ENCODE measurements at places on chromosomes 11 and 22.

DNA sequence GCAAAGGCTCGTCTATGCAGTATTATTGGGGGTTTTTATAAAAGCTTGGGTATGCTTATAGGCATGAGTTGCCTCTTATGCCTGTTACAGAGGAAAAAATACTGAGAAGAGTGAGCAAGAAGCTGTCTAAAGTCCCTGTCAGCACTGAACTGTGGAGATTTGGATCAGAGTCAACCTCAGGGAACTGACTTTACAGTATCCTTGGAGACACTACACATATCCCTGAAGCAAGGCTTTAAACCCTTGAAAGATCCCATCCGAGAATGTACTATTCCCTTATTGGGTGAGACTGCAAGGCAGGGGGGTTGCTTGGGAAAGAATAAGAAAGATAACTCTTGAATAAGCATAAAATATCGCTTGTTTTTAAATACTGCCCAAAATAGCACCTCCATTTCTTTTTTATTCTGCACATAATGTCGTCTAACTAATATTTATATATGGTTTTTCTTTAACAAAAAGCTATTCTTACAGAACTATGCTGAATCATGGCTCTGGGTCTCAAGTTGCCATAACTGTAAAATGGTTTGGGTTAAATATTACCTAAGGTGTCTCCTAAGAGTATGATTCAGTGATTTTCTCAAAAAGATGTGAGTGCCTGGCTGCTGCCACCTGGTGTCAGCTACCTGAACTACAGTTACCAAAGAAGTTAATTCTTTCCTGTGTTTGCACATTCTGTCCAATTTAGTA is 1062.8 kb downstream of the DLG2 start:
- DNase-seq, result peak; percentile 35

- peak; percentile 87 for DNase-seq
Measured at GRCh38 chr11:43736502-43737200, 56.1 kb downstream of the HSD17B12 start.

- peak; percentile 6 for DNase-seq
Measured at GRCh38 chr11:16154715-16155396, 201.5 kb downstream of the SOX6 start.

- no peak for DNase-seq
Measured at GRCh38 chr22:22902247-22903001, 14.8 kb downstream of the IGLL5 start.

- DNase-seq, result no peak
Measured at GRCh38 chr22:42986115-42986514, 28.8 kb downstream of the PACSIN2 start.

GRCh38 chr11:11940551-11940950 is 67.9 kb downstream of the DKK3 start:
- DNase-seq, result no peak

- DNase-seq, result no peak
Measured at GRCh38 chr11:89275966-89276365, 98.3 kb downstream of the TYR start.

- no peak for DNase-seq
Measured at GRCh38 chr22:48499456-48500425, 1327.9 kb downstream of the BRD1 start.

DNA sequence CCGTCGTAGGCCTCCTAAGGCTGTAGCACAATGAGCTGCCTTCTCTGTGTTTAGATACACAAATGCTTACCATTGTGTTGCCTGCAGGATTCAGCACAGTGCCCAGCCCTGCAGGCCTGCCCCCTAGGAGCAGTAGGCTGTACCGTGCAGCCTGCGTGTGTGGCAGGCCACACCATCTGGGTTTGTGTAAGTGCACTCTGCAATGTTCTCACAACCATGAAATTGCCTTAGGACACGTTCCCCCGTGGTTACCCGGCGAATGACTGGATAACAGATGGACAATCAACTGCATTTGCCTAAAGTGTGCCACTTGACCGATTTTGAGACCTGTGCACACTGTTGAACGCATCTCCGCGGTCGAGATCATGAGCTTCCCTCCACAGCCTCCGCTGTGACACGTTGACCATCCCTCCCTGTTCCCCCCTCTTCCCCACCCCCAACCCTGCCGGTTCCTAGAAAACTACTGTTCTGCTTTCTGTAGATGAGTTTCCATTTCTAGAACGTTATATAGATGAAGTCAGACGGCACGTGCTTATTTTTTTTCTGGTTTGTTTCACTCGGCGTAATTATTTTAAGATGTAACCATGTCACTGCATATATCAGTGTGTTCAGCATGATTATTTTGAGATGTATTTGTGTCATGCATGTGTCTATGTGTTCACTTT is 22.2 kb upstream of the CTSD start:
- DNase-seq, result no peak

DNA sequence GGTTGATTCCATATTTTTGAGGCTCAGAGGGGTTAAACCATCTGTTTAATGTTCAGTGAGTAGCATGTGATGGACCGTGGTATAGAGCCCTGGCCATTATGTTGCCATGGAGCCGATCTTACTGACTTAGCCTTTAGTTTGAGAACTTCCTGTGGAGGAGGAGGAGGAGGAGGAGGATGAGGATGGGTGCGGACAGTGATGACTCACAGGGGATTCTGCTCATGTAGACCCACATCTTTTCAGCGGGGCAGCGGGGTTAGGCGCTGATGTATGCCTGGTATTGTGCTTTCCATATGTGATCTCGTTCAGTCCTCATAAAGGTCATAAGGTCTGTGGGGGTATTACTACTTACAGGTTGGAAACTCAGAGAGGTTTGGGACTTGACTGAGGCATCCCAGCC is 13.9 kb downstream of the STX3 start:
- no peak for DNase-seq

- DNase-seq, result no peak
Measured at GRCh38 chr22:46056546-46057245, 79.7 kb upstream of the WNT7B start.

GRCh38 chr11:65442842-65443331 is 20.3 kb downstream of the NEAT1 start:
- no peak for DNase-seq

DNA sequence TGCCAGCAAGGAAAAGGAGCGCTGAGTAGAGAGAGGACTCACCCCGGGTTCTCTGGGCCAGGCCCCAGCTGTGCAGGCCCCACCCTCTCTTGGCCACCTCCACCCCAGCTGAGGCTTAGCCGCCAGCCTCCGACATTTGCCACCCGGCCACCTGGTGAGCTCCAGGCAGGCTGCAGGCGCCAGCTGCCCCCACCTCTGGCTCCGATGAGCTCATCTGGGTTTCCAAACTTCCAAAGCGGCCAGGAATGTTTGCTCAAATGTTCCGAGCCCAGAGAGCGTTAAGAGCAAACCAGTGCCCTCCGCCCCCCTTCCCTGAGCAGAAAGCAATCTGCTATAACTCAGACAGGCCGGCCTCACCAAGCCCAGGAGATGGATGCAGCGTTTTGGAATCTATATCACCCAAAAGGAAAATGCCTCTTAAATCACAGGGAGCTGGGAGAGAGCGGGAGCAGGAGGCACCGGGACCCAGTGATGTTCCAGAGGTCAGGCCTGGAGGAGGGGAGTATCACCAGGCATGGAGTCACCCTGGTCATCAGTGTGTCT is 9.1 kb upstream of the MN1 start:
- peak; percentile 58 for DNase-seq

- DNase-seq, result peak; percentile 72
Measured at GRCh38 chr11:83819931-83820549, 533.9 kb upstream of the CCDC90B start.

DNA sequence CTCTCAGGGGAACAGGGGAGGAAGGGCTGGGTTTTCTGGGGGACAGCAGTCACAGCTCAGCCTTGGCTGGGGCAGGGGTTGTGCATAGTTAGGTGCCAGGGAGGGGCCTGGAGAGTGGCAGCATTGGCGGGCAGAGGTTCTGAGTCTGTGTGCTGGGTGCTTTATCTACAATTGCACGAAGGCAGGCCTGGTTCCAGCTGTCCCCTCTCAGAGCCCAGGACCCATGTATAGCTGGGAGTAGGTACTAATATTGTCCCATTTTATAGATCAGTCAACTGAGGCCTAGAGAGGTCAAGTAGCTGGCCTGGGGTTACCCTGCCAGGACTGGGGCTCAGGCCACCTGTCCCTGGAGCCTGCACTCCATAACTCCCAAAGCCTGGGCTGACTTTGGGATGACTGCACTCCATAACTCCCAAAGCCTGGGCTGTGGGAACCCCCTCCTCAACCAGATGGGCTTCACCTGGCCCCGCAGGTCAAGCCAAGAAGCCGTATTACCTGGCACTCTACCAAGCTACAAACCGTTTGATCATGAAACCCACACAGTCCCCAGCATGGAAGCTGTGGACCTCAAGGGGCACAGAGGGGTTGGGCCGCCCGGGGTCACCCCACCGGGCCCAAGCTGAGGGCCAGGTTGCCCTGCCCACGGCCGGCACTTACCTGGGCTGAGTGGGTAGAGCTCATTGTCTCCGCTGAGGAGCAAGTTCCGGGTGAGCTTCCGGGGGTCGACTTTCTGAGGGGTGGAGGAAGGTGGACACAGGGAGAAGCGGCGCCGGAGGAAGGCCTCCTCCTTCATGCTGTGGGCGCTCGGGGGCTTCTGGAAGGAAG is 36.5 kb downstream of the OSBPL5 start:
- DNase-seq, result no peak

DNA sequence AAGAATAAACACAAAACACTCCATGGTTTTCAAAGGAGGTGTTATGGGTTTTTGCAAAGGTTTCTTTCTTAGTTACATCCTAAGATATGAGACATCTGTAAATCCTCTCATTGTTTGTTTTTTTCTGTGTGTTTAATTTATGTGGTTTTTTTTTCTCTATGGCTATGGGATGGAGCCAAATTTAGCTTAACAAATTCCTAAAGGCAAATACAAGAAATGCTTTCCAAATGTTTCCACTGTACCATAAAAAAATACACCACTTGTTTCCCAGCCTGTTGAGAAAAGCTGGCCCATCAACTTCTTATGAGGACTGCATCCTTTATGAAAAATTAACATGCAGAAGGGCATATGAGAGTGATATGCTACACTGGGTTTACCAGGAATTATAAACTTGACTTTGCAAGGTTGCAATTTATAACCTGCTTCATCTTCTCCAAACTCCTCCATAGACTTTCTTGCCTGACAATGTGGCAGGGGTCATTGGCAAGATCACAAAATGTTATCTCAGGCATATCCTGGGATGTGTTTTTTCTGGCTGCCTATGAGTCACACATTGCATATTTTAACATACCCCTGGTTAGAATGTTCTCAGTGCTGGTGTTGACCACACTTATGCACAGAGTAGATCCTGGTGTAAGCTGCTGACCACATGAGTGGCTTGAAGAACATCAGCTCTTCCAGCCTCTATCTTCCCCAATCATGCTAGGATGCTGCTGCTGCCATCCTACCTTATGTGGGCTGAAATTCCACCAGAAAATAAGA is 137.6 kb upstream of the TTC12 start:
- DNase-seq, result peak; percentile 88

DNA sequence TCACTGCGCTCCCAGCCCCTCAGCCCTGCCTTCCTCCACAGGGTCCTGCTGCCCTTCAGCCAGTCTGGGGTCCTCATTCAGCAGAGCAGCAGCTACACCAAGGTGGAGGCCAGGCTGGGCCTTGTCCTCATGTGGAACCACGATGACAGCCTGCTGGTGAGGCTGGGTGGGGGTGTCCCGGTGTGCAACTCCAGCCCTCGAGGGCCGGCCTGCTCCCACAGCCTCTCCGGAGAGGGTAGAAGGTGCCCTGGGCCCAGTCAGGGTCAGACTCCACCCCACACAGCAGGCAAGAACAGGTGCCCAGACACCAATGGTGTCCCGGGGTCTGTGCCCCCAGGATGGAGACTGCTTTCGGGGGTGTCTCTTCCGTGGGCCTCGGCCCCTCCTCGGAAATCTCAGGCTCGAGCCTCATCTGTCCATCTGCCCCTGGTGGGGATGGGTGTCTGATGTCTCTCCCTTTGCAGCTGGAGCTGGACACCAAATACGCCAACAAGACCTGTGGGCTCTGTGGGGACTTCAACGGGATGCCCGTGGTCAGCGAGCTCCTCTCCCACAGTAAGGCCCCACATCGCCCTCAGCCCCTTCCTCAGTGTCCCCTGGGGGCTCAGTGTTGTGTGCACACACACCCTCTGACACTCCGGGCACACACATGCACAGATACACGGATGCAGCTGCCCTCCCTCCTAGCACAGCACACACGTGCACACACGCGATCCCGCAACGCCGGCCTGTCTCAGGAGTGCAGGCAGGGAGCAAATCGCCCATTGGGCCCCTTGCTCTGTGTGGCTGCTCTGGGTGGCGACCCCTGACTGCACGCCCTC is 4.9 kb downstream of the MUC5AC start:
- DNase-seq, result no peak

GRCh38 chr11:74380746-74381439 is 17.3 kb downstream of the PGM2L1 start:
- no peak for DNase-seq

- DNase-seq, result no peak
Measured at GRCh38 chr22:19984851-19985811, 31.5 kb downstream of the ARVCF start.

- no peak for DNase-seq
Measured at GRCh38 chr11:101444164-101444563, 139.6 kb downstream of the TRPC6 start.

GRCh38 chr22:36199001-36199551 is 2.5 kb downstream of the APOL4 start:
- DNase-seq, result no peak

- peak; percentile 36 for DNase-seq
Measured at GRCh38 chr22:34897126-34897525, 168.8 kb upstream of the ISX start.

GRCh38 chr11:126082251-126083109 is 19.8 kb upstream of the CDON start:
- no peak for DNase-seq

GRCh38 chr22:49297286-49297870 is 530.3 kb downstream of the BRD1 start:
- DNase-seq, result no peak

GRCh38 chr11:70151671-70152070 is 51.4 kb upstream of the FADD start:
- DNase-seq, result no peak

DNA sequence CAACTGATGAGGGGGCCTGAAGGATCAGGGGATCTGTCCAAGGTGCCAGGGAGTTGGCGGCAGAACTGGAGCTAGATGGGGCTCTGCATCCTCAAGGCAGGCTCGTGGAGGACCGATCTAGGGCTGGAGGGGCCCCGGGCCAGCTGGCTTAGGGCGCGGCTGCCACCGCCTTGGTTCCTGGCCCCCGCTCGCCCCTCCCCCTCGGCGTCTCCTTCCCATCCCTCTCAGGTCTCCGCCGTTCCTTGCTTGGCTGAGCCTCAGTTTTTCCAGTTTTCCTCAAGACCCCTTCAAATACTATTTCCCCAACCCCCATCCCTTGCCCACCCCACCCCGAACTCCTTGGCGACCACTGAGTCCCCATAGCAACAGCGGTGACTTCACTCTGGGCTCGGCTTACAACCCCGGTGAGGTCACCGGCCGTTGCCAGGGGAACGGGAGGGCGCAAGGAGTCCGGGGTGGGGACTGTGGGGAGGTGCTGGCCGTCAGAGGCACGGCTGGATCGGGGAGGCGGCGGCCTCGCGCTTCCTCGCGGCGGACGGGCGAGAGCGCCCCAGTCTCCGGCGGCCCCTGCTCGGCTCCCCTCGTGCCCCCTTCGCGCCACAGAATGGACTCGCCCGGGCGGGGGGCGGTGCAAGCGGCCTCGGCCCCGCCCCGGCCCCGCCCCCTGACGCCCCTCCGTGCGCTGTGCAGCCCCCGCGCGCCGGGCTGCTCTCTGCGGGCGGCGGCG is 7.5 kb downstream of the FREY1 start:
- peak; percentile 86 for DNase-seq
